ENCODE measurements at places on chromosomes 12 and 14.

- DNase-seq: no peak
Observed at GRCh38 chr12:21895651-21896050, 45.6 kb downstream of the ABCC9 start.

GRCh38 chr12:66674495-66675122 lies 4.3 kb downstream of the GRIP1 start:
- DNase-seq: no peak

GRCh38 chr14:20798318-20798717 lies 4.3 kb downstream of the RNASE1 start:
- no peak for DNase-seq

DNA sequence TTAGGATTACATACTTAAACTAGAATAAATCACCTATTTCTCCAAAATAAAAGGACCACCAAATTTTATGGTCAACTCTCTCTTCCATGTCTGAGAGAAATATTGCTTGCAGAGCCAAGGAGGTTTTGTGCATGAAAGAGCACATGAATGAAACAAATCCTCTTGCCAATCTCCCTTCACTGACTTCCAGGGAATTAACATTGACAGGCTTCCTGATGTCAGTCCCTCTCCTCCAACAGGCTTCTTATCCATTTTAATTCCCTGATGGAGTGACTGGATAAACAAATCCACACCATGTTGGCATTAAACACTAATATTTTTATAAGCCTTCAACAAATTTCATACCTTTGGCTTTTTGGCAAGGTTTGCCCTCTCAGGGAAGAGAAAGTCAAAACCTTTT lies 45.3 kb upstream of the CNTN1 start:
- DNase-seq: no peak

DNA sequence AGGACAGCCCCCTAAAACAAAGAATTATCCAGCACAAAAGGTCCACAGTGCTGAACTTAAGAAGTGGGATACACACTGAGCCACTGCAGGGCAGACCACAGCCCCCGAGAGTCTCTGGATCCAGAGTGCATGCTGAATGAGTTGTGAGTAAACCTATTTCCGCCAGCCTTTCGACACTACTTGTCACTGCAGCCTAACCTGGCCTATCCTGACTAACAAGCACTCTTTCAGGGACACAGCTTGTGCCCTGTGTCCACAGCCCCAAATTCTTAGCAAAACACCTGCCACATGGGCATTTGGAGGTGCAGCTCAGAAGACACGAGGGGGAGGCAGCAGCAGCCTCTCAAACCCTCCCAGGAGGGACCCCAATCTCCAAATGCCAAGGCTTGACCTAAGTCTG lies 31.3 kb downstream of the ITPK1 start:
- DNase-seq: no peak

DNA sequence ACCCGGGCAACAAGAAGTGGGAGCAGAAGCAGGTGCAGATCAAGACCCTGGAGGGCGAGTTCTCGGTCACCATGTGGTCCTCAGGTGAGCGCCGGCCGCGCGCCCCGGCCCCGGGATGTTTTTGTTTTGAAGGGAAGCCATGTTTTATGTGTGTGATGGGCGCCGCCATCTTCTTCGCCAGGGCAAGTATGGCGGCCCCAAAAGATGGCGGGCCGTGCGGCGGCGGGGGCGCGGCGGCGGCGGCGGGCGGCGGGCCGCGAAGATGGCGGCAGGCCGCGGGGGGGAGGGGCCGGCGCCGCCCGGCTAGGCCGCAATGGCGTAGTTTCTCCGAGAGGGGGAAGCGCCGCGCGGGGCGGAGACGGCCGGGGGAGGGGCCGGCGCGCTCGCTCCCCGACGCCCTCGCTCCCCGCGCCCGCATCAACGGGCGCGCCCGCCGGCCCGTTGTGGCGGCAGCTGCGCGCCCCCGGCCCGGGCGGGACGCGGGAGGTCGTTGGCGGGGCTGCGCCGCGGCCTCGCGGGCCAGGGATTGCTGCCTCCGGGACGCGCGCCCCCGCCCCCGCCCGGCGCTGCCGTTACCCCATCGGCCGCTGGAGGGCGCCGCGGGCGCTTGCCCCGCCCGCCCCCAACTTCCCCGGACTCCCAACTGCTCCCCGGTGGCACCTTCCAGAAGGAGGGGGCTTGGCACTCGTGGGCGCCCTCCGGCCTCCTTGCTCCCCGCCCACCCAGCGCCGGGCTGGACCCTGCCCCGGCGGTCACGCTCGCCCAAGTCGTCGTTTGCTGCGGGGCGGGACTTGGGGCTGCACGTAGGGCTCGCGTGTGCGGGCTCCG lies 1.1 kb downstream of the YY1 start:
- DNase-seq: peak; percentile 74

DNA sequence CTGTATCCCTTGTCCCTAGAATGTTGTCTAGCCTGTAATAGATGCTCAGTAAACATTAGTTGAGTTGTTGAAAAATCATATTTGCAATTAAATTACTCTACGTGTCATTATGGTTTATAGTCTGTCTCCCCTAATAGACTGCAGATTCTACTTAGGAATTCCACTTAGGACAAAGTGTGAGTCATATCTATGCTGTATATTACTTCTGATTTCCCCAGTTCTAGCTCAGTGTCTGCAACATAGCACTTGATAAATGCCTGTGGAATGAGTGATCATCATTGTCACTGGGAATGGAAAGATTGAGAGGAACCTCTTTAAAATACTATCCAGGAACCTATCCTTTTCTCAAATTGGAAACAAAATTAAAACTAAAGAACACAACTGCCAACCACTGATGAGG lies 99.3 kb downstream of the TBX5 start:
- DNase-seq: no peak

DNA sequence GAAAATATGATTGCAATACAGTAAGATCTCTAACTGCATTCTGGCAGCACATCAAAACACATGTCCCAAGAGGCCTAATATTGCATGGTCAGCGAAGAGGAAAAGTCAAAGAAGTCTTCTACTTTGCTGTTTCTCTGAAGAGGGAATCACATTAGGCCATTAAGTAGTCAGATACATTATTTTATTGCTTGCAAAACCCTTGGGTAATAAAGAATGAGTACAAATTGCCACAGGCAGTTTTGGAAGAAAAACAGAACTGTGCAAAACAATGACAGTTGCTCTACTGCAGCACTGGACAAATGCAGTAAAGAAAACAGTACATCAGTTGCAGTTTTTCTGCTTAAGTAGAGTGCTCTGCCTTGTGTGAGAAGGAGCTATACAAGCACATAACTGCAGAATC lies 211.9 kb downstream of the MED13L start:
- no peak for DNase-seq

- no peak for DNase-seq
Observed at GRCh38 chr12:39199351-39199750, 243.6 kb downstream of the KIF21A start.

Measured in neural crest cell (in vitro differentiated cells).